Renal cortex interstitium (tissue), 15 donors: ENCODE measurements at places on chromosomes 11 and 22. TPM values are rescaled to one million over a fixed set of nuclear protein-coding genes. Genes with fewer than 3 reads are reported as not detected.

DNA sequence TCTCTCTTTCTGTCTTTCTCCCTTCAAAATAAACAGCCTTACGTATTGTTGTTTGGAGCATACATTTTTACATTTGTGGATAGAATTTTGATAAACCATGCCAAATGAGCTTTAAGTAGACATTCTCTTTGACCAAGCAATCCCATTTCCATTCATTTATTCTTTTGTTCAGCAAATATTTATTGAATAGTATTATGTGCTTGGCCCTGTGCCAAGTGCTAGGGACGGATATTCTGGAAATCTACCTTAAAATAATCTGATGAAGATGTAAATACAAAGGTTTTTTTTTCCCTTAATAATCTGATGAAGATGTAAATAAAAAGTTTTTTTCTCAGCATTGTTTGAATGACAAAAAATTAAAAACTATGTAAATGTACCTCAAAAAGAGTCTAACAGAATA is 2.1 kb downstream of the OLFML1 start:
- DNase-seq: no peak

- DNase-seq: no peak
Measured at GRCh38 chr11:94472916-94473799, 20.5 kb downstream of the MRE11 start.

GRCh38 chr11:20854215-20854955 is 185.0 kb downstream of the NELL1 start:
- peak; percentile 21 for DNase-seq

The SLC5A1 gene
- 0.53 TPM for polyA plus RNA-seq

- DNase-seq: no peak
Measured at GRCh38 chr11:24267014-24267413, 229.8 kb upstream of the LUZP2 start.

GRCh38 chr11:117588166-117588810 is 208.7 kb downstream of the DSCAML1 start:
- no peak for DNase-seq

The FAM83F gene
- polyA plus RNA-seq: 2.4 TPM

The FIBIN gene
- 19.2 TPM for polyA plus RNA-seq

GRCh38 chr11:10973416-10973815 is 115.6 kb upstream of the ZBED5 start:
- DNase-seq: peak; percentile 8

The TPBGL gene
- polyA plus RNA-seq: 0.14 TPM

The BIRC3 gene
- polyA plus RNA-seq: 2.6 TPM

- no peak for DNase-seq
Measured at GRCh38 chr22:44906248-44906936, 103.4 kb downstream of the PHF21B start.

- no peak for DNase-seq
Measured at GRCh38 chr11:1826552-1827094, 8.2 kb upstream of the SYT8 start.

The OR5B21 gene
- polyA plus RNA-seq: not detected

DNA sequence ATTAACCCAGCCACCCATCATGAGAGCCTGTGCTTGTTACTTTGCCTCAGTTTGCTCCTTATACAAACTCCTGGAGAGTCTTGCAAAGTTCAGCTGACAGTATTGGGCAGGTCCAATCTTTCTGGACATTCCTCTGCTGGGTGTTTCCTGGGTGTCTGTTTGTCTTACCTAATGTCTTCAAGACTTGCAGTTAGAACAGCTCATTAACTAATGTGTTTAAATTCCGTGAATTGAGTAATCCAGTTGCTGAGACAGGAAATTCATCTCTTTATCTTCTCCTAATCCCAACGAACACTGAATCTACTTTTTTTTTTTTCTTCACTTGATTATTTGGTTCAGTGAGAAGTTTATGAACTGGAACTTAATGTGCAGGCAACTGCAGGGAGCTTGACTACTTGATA is 20.6 kb downstream of the BCO2 start:
- no peak for DNase-seq

GRCh38 chr11:74427384-74427886 is 29.2 kb upstream of the PGM2L1 start:
- DNase-seq: no peak

The SOX6 gene
- polyA plus RNA-seq: 24.9 TPM

GRCh38 chr11:35326266-35326879 is 93.0 kb downstream of the SLC1A2 start:
- no peak for DNase-seq

DNA sequence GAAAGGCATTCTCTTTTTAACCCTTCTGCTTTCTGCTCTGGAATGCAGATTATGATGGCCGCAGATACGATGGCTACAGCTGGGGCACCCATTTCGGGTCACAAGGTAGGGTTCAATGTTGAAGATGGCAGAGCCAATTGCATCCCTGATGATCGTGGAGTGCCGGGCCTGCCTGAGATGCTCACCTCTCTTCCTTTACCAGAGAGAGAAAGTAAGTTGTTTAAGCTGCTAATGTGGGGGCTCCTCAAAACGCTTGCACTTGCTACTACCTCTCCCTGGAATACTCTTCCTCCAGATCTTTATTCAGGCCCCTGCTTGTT is 50.8 kb upstream of the PRDM11 start:
- no peak for DNase-seq

GRCh38 chr22:28094771-28095170 is 175.7 kb upstream of the PITPNB start:
- DNase-seq: no peak

GRCh38 chr11:75342231-75342918 is 9.1 kb downstream of the ARRB1 start:
- no peak for DNase-seq

- DNase-seq: no peak
Measured at GRCh38 chr22:32922186-32922585, 120.7 kb downstream of the TIMP3 start.
